ENCODE measurements at places on chromosomes 6 and 20.

DNA sequence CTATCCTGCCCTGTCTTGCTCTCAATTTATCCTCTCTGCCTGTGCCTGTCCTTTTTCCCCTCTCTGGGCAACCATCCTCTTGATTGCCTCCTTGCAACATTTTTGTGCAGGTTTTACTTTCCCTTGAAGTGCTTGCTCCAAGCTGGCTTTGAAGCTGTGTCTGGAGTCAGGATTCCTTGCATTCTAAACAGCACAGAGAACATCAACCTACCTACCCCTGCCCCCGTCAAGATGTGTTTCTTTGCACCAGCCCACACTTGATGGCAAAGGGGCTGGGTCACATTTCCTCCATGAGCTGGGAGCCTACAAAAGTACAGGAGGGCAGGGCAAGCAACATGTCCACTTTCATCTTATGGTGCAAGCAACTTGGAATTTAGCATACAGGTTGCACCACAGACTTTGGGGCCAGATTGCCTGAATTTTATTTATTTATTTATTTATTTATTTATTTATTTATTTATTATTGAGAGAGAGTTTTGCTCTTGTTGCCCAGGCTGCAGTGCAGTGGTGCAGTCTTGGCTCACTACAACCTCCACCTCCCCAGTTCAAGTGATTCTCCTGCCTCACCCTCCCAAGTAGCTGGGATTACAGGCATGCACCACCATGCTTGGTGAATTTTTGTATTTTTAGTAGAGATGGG is 206.3 kb downstream of the COL19A1 start:
- no peak for DNase-seq

- DNase-seq = no peak
These were observed 86.2 kb upstream of the NFATC2 start for GRCh38 chr20:51628533-51629398.

- DNase-seq = peak; percentile 43
These were observed 674 bp downstream of the NRSN1 start for GRCh38 chr6:24126586-24127192.

DNA sequence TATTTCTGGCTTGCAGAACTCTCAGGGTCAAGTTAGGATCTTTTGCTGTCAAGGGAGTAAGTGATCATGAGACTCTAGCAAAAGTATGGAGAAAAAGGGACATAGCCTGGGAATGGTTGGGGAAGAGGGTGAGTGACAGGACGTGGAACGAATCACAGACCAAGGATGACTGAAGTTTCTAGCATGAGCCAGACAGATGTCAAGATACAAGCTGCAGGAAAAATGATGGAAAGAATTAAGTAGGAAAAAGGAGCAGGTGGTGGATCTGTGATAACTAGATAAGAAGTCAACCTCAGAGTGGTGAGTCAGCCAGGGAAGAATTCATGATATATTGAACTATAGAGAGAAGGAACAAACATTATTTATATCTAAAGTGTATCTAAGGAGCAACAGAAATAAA is 159.8 kb upstream of the SYNDIG1 start:
- DNase-seq = no peak

DNA sequence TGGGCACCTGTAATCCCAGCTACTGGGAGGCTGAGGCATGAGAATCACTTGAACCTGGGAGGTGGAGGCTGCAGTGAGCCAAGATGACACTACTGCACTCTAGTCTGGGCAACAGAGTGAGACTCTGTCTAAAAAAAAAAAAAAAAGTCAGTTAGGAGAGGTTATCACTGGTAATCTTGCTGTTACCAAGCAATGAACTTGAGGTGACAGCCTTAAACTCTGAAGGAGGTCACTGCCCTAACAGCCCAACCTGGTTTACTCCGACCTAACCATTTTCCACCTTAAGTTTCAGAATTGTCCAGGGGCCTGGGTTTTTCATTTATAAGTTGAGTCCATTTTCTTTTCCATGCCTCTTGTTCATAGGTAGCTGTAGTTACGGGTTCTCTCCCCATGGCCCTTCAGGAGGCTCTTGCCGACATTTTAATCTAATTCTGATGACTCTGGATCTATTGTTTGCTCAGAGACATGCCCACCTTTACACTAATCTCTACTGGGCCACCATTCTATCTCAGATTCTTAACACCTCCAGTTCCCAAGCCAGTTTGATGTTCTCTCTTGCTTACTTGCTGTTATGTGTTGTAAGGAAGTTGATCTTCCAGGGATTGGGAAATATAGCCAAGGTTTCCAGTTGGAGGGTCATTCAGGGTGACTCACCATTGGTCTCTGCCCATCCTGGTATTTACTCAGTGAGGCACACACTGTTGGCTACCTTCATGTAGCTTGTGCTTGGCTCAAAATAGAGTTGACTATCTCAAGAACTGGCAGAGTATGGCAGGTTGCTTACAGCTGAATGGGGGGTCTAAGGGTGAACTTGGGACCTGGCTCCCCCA is 29.1 kb downstream of the SHLD1 start:
- DNase-seq = no peak

DNA sequence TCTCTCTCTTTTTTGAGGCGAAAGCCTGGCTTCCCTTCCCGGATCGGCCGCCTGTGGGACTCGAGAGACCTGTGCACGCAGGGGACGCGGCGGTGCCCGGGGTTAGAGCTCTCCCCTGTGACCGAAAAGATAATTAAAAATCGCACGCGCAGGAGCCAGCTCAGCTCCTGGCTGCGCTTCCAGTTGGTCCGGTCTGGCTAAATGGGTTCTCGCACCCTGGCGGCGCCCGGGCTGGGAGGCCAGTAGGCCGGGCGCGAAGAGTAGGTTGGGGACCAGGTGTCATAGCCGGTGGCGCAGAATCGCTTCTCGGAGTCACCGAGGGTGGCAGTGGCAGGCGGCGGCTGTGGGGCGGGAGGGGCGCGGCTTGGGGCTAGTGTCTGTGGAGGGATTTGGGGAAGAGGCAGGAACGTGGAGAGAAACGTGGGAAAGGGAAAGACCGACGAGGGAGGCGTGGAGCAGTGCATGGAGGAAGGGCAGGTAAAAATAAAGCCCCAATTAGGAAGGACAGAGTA is 41.9 kb upstream of the SUPT3H start:
- peak; percentile 61 for DNase-seq

DNA sequence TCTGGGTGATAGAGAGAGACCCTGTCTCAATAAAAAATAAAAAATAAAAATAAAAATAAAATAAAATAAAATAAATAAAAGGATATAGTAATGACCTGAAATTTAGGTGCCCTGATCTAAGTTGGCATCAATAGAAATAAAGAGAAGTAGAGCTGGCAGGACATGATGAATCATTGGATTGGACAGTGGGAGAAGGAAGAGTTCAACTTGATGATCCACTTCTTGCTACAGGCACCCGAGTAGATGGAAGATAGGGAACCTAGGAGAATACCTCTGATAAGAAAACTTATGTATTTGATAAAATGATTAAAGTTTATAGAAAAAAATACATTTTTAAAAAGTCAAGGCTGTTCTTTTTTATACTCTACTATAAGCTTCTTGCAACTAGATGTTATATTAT is 79.0 kb downstream of the ADTRP start:
- no peak for DNase-seq

GRCh38 chr6:28401172-28401571 is 1.6 kb upstream of the ZSCAN12 start:
- no peak for DNase-seq

DNA sequence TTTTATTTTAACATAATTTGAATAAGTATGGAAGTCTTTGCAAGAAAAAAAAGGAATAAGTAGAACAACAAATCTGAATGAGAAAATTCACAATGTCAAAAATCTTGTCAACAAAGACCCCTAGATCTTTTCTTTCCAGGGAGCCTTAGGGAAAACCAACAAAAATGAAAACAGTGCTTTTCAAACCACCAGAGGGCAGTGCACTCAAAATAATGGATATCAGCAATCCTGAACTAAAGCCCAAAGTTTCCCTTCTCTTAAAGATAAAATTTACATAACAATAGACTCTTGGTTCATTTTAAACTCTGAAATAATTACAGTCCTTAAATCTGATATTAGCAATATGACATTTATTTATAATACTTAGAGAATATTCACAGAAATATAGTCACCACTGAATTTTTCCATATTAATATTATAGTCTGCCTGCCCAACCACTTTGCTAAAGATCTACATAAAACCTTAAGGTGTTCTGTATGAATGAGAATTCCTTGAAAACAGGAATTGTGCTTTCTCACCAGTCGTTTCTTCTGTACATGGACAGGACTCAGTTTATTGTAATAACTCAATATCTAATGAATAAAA is 105.3 kb upstream of the BMP5 start:
- peak; percentile 79 for DNase-seq
